ENCODE measurements at places on chromosomes 7 and 10.

- DNase-seq, result no peak
Observed at GRCh38 chr10:116878123-116878522, 28.8 kb downstream of the ENO4 start.

DNA sequence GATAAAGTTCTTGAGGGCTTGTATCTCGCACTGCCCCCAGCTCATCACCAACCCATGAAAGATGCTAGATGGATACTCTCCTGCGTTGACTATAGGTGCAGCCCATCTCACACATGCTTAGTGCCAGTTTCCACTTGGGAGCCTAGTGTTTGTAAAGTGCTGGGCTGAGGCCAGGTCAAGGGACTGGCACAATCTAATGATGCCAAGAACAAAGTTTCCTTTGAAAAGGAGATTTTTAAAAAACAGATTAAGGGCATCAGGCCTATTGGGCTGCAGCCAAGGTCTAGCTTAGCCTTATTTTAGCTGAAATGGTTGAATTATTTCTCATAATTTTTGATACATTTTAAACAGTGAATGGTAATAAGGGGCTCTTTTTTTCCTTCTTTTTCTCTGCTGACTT lies 259.0 kb downstream of the ADRA2A start:
- no peak for DNase-seq

DNA sequence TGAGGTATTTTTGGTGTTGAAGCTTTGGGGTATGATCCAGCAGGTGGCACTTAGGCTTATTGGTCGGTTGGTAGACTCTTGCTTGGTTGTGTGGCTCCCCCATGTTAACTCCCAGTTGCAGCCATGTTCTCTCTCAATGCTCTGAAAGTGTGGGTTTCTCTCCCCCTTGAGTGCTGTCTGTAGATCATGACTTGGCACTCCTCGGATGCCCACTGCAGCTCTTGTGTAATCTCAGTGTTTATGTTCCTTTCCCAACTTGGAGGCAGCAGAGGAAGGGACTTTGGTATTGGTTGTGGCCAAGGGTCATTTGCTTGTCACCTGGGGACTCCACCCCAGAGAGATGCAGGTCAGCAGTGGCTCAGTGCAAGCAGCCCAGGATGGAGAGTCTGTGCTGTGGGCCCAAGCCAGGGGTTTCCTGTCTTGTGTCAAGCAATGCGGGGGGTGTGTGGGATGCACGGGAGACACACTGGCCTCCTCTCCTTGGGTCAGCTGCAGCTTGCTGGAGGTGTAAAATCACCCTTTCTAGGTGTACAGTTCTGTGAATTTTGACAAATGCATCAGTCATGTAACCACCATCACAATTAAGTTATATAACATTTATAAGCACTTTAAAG lies 36.9 kb downstream of the PIK3CG start:
- no peak for DNase-seq

DNA sequence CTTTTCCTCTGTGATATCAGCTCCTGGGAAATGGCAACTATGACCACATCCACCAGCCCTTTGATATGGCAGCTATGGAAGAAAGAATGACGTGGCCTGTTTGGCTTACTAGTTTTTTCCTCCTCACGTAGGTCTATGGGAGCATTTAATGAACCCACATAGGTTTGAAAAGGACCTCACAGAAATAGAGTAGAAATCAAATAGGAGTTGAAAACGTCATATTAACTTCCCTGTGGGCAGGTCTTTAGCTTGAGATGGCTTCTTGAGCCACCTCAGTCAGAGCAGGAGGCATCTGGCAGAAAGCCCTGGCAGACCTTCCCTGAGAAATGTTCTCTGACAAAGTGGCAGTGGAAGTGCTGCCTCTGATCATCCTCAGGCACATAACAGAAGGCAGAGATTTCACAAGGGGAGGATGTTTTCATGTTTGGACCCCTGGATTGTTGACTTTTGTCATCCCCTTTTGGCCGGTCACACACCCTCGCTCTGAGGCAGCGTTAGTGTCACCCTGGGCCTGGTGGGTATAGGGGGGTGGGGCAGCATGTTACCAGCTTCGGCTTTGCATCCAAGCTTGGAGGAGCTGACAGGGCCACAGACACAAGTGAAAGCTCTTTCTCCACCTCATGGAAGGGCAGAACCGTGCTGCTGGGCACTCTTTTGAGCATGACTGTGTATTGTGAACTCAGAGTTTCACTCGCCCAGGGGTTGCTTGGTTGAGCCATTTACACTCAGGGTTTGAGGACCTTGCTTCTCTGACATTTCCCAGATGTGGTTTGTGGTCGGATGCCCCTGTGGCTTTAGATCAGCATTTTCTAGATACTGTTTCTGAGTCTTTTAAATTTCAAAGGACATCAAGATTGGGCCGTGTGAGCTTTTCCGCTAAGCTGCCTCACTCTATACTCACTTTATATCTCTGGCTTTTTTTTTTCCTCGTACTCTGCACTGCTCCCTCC lies 184.2 kb downstream of the STK31 start:
- DNase-seq, result peak; percentile 44

GRCh38 chr7:1323178-1324027 lies 90.7 kb downstream of the UNCX start:
- peak; percentile 49 for DNase-seq

DNA sequence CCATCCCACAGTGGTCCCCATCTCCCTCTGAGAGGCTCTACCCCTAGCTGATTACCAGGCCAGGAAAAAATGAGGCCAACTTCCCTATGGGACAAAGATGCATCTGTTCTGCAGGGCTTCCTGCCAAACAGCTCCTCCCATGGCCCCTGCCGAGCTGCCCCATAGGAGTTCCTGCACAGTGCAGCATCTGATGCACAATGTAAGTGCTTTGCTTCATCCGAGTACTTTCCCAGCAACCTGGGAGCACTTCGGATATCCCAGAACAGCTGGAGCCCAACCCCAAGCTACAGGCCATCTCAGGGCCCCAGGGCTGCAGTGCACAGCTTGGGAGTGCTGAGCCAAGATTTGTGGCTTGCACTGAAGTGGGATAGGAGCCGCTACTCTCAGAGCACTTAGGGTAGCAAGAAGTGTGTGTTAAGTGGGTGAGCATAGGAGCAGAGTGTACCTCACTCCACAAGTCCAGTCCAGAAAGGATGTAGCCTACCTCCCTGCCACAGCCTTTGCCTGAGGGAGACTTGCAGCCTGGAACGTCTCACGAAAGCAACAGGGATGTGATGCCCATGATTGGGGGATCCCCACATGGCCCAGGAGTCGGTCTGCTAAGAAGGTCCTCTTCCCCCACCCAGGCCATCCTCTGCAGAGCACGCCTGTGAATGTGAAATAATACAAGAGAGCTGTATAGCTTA lies 209.6 kb upstream of the VWC2 start:
- DNase-seq, result no peak

DNA sequence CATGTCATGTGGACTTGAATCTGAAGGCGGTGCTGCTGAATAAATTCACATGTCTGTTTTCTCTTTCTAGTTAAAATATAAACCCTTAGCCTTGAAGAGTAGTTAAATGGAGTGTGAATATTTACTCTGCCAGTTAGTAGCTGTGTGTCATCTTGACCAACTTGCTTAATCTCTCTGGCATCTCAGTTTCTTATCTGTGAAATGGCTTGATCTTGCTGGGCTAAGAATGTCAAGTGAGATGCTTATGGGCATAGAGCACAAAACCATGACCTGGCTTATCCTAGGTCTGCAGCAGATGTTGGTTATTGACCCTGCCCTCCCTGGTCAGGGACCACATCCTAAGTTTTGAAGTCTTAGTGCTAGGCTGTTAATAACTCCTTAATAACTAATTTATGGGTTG lies 16.6 kb downstream of the ARID5B start:
- no peak for DNase-seq

DNA sequence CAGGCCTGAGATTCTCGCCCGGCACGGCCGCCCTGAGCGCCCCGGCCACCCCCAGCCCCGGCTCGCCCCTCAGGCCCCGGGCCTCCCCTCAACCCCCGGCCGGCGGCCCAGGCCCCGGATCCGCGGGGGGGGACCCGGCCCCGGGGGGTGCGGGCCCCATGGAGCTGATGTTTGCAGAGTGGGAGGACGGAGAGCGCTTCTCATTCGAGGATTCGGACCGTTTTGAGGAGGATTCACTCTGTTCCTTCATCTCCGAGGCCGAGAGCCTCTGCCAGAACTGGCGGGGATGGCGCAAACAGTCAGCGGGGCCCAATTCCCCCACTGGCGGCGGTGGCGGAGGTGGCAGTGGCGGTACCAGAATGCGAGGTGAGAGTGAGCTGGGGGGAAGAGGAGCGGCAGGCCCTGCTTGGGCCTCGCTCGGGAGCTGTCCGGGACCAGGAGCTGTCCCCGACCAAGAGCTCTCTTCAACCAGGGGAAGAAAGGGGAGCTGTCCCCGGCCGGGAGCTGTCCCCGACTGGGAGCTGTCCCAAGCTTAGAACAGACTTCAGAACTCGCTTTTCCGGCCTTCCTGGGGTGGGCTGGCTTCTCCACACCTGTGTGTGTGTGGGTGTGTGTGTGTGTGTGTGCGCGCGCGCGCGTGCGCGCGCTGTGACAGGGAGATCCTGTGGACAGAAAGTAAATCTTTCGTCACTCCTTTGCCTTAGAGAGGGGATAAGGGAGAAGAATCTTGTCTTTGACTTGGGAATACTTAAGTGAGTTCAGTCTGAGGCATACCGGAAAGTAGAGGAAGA lies 510 bp downstream of the ZSWIM8 start:
- DNase-seq, result peak; percentile 59

GRCh38 chr10:114245121-114245791 lies 6.2 kb downstream of the VWA2 start:
- no peak for DNase-seq

- DNase-seq, result no peak
Observed at GRCh38 chr10:124694481-124695220, 49.5 kb downstream of the FAM53B start.

DNA sequence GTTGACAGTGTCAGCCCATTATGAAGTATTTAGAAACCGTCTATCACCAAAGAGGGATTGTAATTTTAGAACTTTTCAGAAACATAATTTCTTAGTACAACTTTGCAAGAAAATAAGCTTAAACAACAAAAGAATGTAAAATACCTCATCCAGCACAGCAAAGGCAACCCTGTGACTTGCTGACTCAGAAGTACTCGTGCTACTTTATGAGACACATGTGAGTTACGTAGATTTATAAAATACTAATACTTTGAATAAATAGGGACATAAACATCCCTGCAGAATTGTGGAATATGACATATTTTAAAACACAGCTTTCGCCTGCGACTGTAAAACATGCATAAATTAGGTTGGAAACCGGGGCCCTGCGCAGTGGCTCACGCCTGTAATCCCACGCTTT lies 739.7 kb upstream of the ANKRD30A start:
- DNase-seq, result no peak

DNA sequence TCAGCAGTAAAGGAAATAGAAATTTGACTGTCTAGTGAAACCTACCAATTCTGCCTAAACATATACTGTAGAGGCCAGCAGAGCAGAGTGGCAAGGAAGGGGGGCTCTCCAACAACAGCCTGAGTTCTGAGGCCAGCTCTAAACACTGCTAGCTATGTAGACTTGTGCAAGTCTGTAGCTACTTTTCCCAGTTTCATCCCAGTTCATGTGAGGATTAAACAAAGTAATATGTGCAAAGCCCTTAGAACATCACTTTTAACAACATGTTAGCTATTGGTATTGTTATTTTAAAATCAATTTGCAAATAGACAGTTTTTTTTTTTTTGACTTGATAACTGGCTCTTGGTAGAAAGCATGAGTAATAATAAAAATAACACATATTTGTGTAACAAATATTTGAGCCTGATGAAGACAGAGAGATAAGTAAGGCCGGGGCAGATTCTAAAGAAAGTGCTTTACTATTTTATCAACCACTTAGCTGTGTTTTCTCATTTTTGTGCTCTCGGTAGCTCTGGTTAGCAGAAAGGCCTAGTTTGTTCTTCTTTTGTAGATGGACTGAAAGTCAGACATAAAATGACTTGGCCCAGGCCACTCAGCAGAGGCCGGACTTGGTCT lies 9.3 kb downstream of the CHST12 start:
- DNase-seq, result no peak

DNA sequence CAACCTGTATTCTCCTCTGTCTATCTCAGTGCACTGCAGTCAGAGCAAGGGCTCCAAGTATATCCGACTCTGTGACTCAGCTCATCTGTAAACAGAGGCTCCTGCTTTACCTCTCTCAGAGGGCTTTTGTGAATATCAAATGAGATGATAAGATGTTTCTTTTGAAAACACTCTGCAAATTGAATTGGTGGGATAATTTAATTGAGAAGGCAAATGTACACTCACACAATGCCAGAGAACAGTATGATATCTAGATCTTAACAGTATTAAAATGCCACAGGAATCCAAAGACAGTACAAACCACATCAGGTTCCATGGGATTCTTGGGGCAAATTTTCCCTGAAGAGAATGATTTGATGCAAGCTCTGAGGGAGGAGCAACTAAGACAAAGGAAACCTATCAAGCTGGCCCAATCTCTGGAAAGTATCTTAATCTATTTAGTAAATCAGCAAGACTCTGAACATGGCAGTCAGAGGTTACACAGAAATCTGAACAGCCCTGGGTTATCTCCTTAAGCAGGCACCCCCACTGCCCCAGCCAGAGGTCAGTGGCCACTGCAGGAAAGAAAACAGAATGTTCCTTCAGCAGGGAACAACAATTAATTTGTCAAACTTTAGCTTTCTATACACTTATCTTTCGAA lies 45.9 kb downstream of the DOCK4 start:
- DNase-seq, result peak; percentile 43

Data from SK-N-SH (cell line).